ENCODE measurements at places on chromosomes 11 and 22.

GRCh38 chr11:120893440-120894201, 130.3 kb upstream of the TBCEL start:
- DNase-seq, result no peak

- DNase-seq, result peak; percentile 85
Measured at GRCh38 chr11:130829920-130830511, 86.3 kb downstream of the SNX19 start.

- no peak for DNase-seq
Measured at GRCh38 chr22:46018859-46019258, 41.9 kb upstream of the WNT7B start.

DNA sequence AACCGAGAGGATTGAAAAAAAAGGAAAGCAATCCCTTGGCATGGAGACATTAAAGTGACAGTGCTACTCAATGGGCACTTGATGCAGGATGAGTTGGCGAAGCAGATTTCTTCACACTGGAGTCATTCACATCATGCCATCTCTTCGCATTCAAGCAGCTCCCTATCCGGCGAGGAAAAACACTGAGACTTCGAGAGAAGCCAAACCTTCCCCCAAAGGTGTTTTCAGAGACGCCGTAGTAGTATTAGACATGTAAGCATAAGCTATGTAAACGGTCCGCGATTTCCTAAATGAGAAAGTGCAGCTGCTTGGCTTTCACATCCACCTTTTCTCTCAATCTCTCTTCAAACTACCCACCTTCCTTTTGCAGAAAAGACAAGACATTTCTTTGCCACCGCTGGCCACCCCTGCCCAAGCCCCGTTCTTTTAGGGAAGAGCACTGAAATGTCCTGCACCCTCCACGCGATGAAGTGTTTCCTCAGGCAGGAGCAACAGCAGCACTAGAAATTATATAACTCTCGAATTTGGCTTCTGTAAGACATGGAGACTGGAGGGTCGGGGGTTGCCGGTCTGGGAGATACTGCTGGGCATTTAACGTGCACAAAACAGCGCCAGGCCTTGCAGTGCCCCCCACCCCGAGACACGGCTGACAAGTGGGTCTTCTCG, at the start of gene DLG2:
Gene DLG2 (minus strand): TSS at position 13 of the 666 bp plus-strand sequence.
- no peak for DNase-seq

- DNase-seq, result no peak
Measured at GRCh38 chr11:9225748-9226298, 39.3 kb downstream of the DENND5A start.

GRCh38 chr22:23692598-23693291, 1.9 kb downstream of the RGL4 start:
- DNase-seq, result no peak

DNA sequence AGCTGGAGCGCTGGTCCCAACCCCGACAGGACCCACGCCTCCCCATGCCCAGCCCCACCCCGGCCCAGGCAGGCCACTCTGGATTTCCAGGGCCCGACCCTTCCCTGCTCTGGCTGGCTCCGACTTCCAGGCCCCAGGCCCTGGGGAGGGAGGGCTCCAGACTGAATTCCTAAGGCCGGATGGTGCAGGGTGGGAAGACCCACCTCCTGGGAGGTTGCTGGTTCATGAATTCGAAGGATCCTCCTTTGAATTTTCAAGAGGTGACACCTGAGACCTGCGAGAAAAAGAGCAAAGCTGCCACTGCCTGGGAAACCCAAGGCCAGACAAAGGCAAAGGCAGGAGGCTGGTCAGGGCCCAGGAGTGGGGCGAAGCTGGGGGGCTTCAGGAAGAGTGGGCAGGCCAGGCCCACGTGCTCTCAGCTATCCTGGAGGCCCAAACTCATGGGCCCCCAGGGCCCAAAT, 47.0 kb upstream of the LINC01488 start:
- DNase-seq, result no peak

DNA sequence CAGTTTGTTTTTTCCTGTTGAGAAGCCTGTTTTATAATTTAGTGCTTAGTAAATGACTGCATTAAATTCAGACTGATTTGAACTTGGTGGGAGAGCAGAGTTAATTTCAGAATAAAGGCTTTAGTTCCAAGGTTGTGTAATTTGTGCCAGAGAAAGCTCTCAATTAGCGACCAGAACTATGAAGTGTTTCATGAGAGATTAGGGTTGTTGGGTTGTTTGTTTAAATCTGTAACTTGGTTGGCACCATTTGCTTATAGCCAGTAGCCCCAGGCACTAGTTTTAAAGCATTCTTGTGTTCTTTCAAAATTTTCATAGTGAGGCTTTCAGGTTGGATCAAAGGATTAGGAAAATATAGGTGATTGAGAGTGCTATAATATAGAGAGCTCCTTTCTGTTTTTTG, 25.5 kb downstream of the UVRAG start:
- no peak for DNase-seq

DNA sequence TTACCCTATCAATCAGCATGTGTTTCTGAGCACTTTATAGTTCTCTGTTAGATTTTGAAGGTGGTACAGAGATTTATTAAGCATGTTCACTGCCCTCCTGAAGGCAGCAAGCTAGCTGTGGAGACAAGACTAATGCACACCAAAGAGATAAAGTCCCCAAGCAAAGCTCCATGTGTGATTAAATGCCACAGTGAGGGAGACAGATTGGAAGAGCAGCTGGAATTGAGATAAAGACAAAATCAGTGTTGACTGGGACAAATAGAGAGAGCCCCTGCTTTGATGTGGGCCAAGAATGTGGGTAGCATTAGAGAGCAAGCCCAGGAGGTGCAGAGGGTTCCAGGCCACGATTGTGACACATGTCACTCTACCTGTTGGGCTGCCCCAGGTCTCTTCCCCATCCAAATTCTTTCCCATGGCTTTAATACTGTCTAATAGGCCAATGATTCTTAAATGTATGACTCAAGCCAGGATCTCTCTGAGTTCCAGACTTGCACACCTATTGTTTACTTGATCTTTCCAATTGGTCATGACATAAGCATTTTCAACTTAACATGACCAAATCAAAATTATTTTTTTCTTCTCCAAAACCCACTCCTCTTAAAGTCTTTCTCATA, 60.1 kb upstream of the ZC3H12C start:
- DNase-seq, result no peak

GRCh38 chr22:47816863-47817210, 1054.4 kb downstream of the TBC1D22A start:
- DNase-seq, result no peak

- no peak for DNase-seq
Measured at GRCh38 chr11:92396133-92396532, 171.5 kb downstream of the FAT3 start.

GRCh38 chr22:44304354-44304753, 8.4 kb downstream of the SHISAL1 start:
- no peak for DNase-seq

DNA sequence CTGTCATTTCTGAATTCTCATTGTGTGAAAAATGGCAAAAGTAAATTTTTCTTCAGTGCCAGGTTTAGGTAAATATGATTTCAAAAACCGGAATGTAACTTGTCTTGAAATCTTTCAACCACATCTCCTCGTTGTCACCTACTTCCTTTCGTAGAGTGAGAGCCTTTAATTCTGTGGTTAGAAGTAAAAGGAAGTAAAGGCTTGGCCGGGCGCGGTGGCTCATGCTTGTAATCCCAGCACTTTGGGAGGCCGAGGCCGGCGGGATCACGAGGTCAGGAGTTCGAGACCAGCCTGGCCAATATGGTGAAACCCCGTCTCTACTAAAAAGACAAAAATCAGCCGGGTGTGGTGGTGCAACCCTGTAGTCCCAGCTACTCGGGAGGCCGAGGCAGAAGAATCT, 29.8 kb downstream of the SGSM3 start:
- no peak for DNase-seq
